ENCODE measurements at places on chromosomes 6 and 20.
A peak's percentile ranks its signal among the peaks of the same experiment; 100 is the strongest.

DNA sequence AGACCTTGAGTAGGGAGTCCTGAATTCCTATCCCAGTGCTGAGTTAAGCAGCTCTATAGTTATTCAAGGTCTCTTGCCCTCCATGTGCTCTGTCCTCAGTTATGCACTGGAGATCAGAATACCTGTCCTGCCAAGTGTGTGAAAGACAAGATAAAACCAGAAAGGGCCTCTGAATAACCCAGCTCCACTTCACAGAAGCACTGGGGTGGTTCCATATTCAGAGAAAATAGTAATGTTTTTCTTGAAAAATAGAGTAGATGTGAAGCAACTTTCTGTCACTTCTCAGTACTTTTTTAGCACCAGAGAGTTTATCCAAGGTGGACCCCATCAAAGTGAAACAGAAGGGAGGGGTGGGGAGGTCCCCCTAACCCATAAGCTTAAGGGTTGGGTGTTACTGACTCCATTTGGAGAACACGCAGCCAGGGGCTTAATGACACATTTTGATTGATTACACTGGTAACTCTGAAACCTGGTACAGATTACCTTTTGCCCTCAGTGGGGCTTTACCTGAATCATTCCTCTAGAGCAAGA lies 509.8 kb upstream of the JARID2 start:
- DNase-seq: no peak

DNA sequence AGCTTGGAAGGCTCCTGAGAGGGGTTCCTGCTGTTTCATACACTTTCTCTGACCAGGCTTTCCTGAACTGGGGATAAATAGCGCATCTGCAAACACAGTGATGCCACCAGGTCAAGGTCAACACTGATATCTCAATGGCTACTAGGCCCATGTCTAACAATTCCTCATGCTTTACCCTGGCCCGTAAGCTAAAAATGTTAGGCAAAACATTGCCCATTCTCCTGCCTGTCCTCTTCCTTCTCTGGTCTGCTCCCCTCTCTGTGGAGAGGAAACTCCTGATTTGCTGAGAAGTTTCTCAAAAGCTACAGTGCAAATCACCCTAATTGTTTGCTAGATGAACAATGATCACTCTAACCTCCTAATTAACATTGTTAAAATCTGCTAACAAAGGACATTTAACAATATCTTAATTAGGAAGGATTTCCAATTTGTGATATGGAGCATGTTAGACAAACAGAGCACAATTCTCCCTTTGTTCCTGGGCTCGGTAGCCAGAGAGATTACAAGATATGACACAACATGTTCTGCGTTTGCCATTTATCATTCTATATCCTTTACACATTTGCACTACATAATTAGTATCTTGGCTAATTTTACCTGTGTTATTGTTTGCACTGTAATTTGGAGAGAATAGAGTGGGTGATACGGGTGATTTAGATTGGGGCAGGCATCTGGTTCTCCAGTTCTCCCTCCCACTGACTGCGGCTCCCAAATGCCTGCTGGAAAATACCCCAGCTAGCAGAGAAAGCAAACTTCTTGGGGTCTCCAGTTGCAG lies 266.8 kb downstream of the CD83 start:
- no peak for DNase-seq

DNA sequence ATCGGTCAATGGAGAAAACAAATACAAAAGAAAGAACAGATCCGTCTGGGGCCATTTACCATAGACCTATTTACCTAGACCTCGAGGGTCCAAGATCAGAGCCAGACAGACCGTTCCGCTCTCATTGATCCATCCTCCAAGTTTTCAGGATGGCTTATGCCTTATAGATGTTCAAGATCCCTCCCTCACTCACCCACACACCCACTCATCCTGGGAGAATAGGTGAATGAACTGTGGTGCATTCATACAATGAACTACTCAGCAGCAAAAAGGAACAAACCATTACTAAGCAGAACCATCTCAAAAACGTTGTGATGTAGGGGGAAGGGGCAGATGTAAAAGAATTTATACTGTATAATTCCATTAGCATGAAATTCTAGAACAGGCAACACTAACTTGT lies 125.1 kb upstream of the RREB1 start:
- DNase-seq: no peak

GRCh38 chr6:114362957-114363356 lies 20.1 kb upstream of the HS3ST5 start:
- DNase-seq: no peak

DNA sequence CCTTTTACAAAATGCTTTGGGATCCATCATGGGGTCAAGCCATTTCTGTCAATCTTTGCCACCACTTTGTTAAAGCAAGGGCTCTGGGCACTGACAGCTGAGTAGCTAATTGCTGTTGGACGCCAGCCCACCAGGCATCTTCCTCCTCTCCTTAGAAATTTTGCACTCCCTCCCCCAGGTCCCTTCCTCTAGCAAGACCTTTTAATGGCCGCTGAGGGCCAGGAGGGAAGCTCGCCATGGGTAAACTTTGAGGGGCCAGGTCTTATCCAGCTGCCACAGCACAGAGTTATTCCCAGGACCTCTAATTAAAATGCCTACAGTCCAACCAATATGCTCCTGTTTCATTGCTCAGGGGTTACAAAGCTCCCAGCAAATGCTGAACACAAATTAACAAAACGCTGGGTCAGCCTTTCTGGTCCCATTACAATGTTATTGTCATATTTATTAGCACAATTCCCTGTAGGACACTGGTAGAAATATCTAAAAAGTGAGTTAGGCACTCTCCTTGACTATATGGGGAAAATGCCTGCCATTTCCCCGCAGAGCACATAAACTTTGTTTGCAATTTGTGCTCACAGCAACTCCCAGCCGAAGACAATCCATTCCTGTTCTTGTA lies 16.8 kb downstream of the SCML4 start:
- DNase-seq: no peak

DNA sequence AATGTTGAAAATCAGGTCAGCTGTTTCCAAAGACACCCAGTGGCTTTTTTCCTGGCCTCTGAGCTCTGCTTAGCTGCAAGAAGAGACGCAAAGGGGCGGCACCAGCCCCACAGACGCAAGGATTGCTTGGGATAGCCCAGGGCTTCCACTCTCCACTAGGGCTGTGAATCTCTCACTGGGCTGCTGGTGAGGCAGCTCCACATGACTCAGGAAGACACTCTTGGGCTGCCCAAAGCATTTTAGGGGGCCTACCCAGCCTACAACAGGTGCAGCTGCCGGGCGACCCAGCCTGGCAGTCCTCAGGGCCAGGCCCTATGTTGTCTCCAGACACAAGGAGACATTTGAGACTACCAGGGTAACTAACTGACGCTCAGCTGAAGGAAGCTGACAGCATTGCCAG lies 59.8 kb downstream of the FAM50B start:
- no peak for DNase-seq

DNA sequence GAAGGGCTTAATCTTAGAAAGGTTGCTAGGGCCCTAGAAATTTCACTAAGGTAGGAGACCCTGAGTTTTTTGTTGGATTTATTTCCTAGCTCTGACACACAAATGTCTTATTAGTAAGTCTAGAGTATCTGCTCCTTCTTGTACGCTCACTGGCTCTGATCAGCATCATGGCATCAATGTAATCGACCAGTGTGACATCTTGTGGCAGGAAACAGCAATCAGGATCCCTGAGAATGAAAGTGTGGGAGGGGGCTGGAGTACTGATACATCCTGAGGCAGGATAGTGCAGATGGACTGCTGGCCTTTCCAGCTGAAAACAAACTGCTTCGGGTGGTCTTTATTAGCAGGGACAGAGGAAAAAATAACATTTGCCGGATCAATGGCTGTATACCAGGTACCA lies 10.0 kb upstream of the CST7 start:
- no peak for DNase-seq

DNA sequence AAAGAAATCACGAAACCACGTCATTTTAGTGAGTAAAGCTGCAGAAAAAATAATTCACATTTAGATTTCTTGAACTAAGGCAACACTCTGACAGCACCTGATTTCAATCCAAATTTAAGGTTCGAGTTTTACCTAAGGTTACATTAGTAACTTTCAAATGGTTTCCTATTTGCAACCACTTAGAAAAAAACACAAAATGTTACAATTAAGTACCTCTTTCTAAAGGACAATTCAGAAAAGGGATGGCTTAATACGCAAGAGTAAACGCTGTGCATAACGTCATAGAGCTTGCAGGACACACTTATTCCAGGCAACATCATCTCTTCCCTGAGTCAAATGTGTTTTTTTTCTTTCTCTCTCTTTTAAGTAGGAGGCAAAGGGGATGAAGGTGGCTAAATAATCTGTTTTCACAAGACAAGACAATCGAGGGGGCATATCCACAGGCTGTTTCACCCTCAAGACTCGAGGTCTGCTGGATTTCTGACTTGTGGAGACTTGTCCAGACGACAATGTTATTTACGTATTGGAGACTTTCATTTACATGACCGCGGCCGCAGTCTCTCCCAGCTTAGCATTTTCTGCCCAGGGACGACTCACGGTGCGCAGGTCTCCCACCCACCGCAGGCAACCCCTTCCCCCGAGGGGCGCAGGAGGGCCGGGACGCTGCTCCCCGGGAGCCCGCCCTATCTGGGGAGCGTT lies 86.0 kb downstream of the SESN1 start:
- DNase-seq: no peak

DNA sequence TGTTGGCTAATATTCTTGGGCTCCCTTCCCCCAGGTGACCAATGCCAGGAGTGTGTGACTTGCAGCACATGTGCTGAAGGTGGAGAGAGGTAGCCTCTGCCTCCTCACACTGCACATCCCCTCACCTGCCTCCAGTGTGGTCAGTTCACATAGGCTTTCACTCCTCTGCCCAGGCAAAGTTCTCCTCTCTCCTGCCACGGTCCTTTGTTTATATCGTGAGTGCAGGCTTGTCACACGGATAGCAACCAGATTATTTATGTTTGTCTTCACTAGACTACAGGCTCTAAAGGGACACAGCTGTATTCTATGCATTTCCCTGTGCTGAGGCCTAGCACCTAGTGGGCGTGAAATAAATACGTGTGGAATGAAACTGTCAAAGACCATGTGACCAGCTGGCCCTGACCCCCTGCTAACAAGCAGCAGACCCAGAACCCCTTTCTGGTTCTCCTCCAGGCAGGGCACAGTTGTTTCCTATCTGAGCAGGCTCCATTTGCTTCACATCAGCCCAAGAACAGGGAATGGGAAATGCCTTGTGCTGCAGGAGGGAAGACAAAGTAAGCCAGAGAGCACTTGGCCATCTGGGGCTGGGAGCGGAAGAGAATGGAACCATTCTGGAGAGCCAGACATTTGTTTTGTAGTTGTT lies 42.3 kb downstream of the UNC5CL start:
- DNase-seq: no peak

GRCh38 chr20:61901392-61902220 lies 164.1 kb downstream of the TAF4 start:
- DNase-seq: no peak

DNA sequence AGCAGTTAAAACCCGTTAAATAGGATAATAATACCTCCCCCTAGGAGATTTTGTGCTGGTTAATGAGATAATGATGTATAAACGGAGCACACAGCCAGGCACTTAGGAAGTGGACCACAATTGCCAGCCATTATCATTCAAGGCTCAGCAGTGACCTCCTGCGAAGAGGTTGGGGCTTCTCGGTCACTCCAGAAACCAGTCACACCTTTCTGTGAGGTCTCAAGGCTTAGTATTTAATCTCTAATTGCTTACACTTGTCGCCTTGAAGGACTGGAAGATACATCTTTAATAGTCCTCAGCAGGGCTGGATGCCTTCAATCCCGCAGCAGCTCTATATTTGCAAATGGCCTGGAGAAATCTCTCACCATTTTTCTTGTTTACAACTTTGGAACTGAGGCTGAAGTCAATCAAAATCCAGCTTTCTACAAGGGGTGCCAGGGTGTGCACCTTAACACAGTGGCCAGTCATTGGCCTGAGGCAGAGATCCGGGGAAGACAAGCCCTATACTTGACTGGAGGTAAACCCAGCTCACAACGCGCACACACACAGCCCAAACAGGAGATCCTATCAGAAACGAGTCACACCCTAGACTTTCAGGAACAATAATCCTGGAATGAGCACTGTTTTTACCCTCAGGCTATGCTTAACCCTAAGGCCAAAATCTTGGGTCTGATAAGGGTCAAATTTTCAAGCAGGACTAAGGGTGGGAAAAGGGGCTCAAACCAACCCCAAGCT lies 1.2 kb downstream of the POU5F1 start:
- no peak for DNase-seq

DNA sequence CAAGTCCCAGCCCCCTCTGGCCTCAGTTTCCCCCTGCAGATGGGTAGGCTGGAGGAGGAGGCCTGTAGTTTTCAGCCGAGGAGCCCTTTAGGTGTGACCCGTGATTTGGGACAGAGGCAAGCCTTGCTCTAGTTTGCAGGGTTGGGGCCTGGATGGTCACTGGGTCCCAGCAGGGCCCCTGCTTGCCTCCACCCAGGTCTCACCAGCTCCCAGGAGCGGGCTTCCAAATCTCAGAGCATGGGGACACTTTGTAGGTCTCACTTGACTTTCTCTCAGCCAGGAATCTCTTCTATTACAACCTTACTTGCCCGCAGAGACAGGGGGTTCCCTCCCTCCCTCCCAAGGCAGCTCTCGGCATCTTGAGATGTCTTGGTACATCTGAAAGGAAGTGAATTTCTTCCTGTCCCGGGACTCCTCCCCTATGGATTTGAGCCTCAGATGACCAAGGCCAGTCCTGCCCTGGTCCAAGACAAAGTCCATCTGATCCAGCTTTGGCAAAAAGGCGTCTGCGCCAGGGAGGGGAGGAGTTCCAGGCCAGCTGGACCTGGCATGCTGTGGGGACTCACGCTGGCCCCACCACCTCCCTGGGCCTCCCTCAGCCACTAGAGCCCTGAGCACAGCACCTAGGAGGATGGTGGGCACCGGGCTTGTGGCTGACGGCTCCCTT lies 47.4 kb downstream of the SRC start:
- no peak for DNase-seq

GRCh38 chr6:106626485-106626884 lies 2.8 kb downstream of the RTN4IP1 start:
- no peak for DNase-seq

- DNase-seq: no peak
Observed at GRCh38 chr6:131049608-131050007, 13.4 kb downstream of the EPB41L2 start.

DNA sequence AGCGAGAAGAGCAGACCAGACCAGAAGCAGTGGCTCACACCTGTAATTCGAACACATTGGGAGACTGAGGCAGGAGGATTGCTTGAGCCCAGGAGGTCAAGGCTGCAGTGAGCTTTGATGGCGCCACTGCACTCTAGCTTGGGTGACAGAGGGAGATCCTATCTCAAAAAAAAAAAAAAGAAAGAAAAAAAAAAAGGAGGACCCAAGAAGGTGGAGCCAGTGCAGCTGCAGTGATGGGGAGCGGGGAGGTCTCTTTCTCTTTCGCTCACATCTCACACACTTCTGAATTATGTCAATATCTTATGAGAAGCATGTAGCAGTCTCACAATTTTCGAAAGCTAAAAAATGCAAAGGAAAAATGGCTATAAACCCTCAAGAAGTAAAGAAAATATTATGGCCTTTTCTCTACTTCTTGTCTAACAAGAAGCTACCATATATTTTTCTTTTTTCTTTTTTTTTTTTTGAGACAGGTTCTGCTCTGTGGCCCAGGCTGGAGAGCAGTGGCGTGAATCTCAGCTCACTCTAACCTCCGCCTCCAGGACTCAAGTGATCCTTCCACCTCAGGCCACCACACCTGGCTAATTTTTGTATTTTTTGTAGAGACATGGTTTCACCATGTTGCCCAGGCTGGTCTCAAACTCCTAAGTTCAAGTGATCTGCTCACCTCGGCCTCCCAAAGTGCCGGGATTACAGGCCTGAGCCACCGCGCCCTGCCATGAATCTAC lies 3.8 kb upstream of the SPO11 start:
- no peak for DNase-seq

GRCh38 chr6:168895102-168895812 lies 358.4 kb downstream of the THBS2 start:
- DNase-seq: peak; percentile 62

- no peak for DNase-seq
Observed at GRCh38 chr6:132734694-132735236, 20.9 kb upstream of the VNN1 start.
